ENCODE measurements at places on chromosomes 3 and 15.

DNA sequence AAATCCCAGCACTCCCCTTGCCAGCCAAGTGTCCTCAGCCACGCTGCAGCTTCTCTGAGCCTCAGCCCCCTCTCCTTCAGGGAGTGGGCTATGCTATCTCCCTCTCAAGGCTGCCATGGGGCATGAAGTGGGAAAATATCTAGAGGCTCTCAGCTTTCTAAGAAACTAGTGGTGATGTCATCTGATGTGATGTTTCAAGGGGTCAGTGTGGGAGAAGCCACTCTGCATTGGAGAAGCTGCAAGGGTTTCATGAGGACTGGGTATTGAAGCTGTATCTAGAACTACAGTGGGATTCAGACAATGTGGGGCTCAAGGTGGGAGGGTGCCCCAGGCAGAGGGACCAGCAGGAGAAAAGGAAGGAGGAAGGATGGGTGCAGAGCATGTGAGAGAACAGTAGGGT lies 210.2 kb downstream of the TLE3 start:
- no peak for DNase-seq

GRCh38 chr3:178672275-178672674 lies 136.0 kb downstream of the KCNMB2 start:
- no peak for DNase-seq

DNA sequence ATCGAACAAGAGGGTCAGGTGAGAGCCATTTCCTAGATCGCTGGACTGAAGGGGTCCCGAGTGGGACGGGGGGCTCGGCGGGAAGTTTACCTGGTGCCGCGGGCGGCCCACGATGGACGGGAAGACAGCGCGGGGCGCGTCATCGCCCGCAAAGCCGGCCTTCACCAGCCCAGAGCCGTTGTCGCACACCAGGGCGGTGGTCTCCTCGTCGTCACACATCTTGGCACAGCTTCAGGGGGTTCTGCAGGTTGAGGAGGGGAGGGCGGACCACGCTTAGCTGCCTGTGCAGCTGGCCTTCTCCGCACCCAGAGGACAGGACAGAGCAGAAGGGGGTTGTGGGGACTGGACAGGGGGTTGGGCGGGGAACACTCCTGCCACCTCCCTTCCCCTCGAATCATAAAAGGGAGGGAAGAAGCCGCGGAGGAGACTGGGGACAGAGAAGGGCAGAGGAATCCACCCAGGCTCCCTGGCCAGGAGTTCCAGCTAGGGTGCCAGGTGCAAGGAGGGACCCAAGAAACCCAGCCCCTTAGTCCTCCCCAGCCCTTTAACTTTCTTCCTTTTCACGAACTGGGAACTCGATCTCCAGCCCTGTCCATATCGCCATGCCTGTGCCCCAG lies 651 bp downstream of the ACTC1 start:
- DNase-seq = no peak

DNA sequence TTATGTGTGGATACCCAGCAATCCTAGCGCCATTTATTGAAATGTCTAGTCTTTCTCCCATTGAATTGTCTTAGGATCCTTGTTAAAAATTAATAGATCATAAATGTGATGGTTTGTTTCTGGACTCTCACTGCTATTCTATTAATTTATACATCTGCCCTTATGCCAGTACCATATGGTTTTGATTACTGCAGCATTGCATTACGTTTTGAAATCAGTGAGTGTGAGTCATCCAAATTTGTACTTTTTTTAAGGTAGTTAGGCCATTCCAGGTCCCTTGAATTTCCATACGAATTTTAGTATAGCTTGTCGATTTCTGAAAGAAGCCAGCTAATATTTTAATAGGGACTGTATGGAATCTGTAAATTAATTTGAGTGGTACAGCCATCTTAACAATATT lies 648.6 kb upstream of the ZNF385D start:
- no peak for DNase-seq

DNA sequence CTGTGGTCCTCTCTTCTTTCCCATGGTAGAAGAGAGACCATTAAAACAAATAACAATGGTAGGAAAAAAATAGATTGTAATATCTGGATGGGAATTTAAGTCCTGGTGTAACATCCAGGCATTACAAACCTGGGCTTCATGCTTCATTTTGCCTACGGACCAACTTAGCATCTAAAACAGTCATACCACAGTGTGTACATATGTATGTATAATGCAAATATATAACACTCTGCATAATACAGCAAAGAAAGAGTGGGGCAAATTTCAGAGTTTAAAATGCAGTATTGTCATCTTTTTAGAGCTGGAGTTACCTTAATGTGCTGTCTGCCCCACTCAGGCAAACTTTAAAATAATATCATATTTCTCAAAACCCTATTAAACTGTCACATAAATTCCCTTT lies 298.2 kb downstream of the AGBL1 start:
- DNase-seq = no peak

DNA sequence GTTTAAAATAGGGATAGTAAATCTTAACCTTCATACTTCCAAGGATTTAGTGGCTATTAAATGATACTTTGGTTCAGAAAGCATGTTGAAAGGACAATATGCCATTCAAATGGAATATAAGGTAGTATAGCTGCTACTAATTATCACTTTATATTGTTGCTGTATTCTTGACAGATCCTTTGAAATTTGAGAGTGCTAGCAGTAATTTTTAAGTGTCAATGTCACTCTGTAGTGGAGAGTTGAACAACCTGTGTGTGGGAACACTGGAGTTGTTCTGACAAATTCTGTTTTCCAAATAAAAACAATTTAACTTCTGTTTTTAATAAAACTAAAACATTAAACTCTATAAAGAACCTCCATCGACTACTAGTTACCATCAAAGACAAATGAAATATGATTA lies 565.7 kb downstream of the FGF12 start:
- DNase-seq = no peak

GRCh38 chr15:24772266-24772665 lies 96.7 kb downstream of the NPAP1 start:
- DNase-seq = no peak

DNA sequence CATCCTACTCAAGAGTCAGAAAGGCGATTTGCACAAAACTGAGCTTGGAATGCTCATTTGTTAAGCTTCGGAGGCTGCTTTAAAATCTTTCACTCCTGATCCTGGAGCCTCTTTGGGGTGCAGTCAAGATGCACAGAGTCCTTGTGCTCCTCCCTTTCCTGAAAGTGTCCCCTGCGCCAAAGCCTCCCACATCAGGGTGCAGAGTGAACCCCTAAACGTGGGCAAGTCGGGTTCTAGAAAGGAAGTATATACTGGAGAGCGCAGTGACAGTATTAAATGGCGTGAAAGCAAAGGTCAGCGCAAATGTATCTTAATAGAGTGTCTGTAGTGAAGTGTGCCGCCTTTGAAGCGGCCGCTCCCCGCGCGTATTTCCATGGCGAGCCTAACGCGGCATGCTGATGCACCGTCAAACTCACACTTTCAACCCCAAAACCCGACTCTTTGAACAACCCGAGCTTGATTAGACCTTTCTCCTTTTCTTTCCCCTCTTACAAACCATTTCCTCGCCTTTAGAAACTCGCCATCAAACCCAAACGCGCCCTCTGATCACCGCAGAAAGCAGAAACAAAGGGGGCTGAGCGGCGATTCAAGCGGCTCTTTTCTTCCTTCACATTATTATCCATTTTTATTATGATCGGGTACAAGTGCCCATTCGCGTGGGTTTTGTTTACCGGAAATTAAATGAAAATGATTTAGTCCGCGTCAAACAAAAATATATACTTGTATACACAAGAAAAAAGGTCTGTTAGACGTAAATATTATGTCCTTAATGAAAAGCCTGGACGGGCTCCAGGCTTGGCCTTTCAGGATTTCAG lies 18.3 kb downstream of the ZIC4 start:
- no peak for DNase-seq
